ENCODE measurements at places on chromosomes 2 and 18. TPM values are rescaled to one million over a fixed set of nuclear protein-coding genes. Genes with fewer than 3 reads are reported as not detected.
A peak's percentile ranks its signal among the peaks of the same experiment; 100 is the strongest.

DNA sequence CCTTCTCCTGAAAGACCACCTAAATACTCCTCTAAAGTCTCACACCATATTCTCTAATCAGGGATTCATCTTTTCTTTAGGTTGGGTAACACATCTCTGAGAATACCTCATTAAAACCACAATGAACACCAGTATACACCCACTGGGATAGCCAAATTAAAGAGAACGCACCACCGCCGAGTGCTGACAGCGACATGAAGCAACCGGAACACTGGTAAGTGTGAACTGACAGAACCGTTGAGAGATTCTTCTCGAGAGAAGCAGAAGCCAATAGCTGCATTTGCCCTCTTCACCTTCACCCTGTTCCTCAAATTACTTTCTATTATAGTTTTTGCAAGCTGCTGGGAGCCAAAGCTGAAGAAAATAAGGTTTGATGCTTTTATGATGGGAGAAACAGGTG is 318.5 kb downstream of the FBXO15 start:
- H3K27me3 ChIP-seq = no peaks in the 10 kb centered on the region
- H3K36me3 ChIP-seq = no peaks in the 10 kb centered on the region
- no peak overlapping the region for H3K4me3 ChIP-seq
- no peaks in the 10 kb centered on the region for H3K4me1 ChIP-seq

DNA sequence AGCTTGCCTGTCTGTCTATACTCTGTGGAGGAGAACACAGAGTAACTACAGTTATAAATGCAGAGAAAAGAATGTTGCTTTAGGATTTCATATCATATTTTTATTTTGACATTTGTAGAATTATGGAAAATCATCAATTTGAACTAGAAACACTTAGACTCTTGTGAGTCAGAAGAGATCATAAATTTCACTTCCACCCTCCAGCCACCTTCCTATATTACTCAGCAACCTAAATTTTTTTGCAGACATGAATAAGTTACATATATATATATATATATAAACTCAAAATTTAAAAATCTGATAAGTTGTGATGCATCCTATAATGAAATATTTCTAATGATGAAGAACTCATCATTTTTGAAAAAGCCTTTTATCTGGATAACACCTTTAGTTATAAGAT is 172.3 kb downstream of the PIEZO2 start:
- no peak overlapping the region for H3K4me3 ChIP-seq
- no peaks in the 10 kb centered on the region for H3K4me1 ChIP-seq
- no peaks in the 10 kb centered on the region for H3K27me3 ChIP-seq
- DNase-seq = no peak
- no peaks in the 10 kb centered on the region for H3K36me3 ChIP-seq
- no peak overlapping the region for H3K27ac ChIP-seq

- H3K27ac ChIP-seq = no peak overlapping the region
- no peak overlapping the region for H3K4me3 ChIP-seq
- DNase-seq = no peak
- H3K36me3 ChIP-seq = no peaks in the 10 kb centered on the region
- no peaks in the 10 kb centered on the region for H3K27me3 ChIP-seq
- no peaks in the 10 kb centered on the region for H3K4me1 ChIP-seq
These were observed 23.9 kb downstream of the ANTXR1 start for GRCh38 chr2:69036926-69037325.

Gene DPY30
- total RNA-seq = not detected

Gene HOXD8
- total RNA-seq = 9.7 TPM

Gene SH3BP4
- 24.9 TPM for total RNA-seq

- H3K4me1 ChIP-seq = peaks cover 37% of the 10 kb centered on the region
- H3K27ac ChIP-seq = peak overlapping the region; percentile 97
- no peaks in the 10 kb centered on the region for H3K36me3 ChIP-seq
- H3K27me3 ChIP-seq = no peaks in the 10 kb centered on the region
- H3K4me3 ChIP-seq = peak overlapping the region; percentile 55
These were observed 995 bp upstream of the RTN4 start for GRCh38 chr2:55051026-55051866.

Gene SERPINB2
- not detected for total RNA-seq

DNA sequence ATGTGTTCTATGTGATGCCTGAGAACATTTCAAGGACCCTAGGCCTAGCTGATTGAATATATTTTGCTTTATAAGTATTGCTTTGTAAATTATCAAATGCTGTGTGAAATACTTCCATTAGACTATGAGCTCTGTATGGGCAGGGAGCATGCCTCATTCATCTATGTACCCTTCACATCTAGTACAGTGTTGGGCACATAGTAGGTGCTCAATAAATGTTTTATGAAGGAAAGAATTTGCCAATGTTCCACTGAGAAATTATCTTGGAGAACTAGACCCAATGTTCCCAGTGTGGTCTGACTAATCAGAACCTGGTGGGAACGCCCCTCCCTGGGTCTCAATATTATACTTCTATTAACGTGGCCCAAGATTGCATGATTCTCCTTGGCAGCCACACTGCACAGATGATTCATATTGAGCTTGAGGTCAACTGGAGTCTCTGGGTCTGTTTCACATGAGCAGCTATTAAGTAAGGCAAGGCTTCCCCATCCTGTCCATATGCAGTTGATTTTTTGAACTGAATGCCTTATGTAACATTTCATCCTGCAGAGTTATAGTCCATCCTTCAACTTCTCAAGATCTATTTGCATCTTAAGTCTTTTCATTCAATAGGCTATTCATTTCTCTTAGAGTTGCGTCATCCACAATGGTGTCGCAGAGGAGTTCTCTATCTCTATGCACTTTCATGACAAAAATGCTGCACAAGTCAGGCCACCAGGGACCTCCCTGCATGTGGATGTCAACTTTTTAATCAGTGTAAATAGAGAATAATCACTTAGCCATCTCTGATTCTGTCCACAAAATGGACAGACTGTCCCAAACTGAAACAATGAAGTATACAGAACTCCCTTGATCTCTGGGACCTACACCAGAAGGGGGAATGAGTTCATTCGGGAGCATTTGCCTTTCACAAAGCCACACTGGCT is 257.6 kb downstream of the CYP26B1 start:
- H3K4me1 ChIP-seq = no peaks in the 10 kb centered on the region
- no peak for DNase-seq

Gene INHA
- total RNA-seq = not detected

DNA sequence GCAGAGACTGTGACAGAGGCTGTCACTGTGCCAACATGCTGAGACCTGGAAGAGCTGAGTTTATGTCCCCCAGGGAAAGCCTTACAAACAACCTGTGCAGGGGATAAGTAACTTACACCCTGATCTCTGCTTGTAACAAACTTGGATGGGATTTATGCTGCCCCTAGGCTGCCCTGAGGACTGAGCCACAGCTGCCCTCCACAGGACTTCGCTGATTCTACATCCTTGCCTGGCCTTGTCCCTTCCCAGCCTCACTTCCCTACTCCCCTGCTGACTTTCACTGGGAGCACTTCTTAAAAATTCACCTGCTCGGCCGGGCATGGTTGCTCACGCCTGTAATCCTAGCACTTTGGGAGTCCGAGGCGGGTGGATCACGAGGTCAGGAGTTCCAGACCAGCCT is 45.9 kb upstream of the ASAP2 start:
- H3K36me3 ChIP-seq = no peaks in the 10 kb centered on the region
- DNase-seq = no peak
- no peak overlapping the region for H3K4me3 ChIP-seq
- no peaks in the 10 kb centered on the region for H3K27me3 ChIP-seq

DNA sequence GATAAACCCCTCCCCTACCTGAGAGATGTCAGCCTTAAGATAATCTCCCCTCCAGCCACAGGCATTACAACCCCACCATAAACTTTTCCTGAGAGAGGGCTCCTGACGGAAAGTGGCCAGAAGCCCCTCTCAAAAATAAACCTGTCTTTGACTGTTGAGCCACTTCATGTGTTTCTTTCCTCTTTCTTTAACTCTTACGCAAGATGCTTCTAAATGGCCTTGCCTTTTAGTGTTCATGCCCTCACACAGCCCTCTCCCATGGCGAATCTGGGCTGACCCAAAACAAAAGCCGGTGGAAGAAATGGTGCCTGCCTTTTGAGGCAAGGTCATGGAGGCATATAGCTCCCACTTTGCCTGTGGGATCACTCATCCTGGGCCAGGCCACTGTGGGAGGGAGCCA is 54.4 kb downstream of the NAPG start:
- H3K4me1 ChIP-seq = no peaks in the 10 kb centered on the region
- H3K36me3 ChIP-seq = no peaks in the 10 kb centered on the region
- H3K27me3 ChIP-seq = no peaks in the 10 kb centered on the region
- no peak for DNase-seq
- H3K27ac ChIP-seq = no peak overlapping the region

GRCh38 chr2:990970-991369 is 40.3 kb downstream of the SNTG2 start:
- no peak overlapping the region for H3K4me3 ChIP-seq
- H3K27ac ChIP-seq = no peak overlapping the region
- no peaks in the 10 kb centered on the region for H3K4me1 ChIP-seq
- no peaks in the 10 kb centered on the region for H3K27me3 ChIP-seq
- DNase-seq = no peak

Measured in transverse colon (tissue), 4 donors.